Stimulated activated CD8-positive, alpha-beta memory T cell treated with anti-CD3 and anti-CD28 coated beads, Interleukin-15, amount 100 ng/mL, for 48 hours (primary cell): ENCODE measurements at places on chromosomes 12 and 14.

- no peak for DNase-seq
These were observed 312.3 kb upstream of the DIO2 start for GRCh38 chr14:80523518-80524117.

GRCh38 chr12:10735428-10735827 is 12.3 kb upstream of the YBX3 start:
- DNase-seq = no peak

DNA sequence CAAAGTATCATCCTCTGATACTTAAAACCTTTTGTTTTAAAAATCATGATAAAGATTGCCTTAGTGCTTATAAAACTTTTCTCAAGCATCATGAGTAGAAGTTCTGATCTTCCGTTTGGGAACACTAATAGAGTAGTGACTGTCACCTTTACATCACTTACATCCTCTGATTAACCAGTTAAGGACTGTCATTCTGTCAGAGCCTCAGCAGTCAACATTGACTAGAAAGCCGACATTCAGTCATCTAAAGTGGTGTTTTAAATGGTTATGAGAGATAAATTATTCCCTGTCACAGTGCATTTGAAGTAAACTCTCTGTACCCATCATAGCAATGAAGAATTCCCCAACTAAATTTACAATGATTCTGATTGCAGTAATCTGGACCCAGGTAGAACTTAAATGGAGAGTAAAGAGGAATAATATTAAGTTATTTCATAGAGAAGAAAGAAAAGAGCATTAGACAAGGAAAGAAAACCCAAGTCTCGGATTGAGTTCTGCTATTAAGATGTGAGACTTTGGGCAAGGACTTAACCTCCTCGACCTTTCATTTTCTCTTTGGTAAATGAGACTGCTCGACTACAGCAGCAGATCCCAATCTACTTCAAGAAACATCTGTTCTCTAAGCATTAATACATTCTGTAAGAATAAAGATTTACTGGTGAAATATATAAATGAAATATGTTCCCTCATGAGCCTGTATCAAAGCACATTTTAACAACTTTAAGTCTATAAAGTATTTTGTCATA is 563.9 kb upstream of the LMO3 start:
- DNase-seq = no peak

DNA sequence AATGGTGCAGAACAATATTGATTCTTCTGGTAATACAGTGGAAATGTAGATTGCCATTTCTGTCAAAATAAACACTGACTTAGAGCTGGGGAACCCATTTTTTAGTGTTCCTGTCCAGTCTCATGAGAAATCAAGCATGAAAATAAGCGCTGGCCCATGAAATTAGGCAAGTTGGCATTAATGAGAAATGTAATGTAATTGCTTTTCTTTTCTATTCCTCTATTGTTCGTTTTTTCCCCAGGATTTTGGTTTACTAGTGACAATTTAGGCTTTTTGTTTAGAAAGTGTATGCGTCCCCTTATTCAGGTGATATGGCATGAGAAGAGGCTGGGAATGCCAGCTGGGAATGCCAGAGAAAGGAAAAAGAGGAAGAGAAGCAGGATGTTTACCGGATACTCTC is 64.4 kb upstream of the KICS2 start:
- no peak for DNase-seq

GRCh38 chr14:73859145-73859544 is 7.5 kb downstream of the PTGR2 start:
- DNase-seq = no peak

DNA sequence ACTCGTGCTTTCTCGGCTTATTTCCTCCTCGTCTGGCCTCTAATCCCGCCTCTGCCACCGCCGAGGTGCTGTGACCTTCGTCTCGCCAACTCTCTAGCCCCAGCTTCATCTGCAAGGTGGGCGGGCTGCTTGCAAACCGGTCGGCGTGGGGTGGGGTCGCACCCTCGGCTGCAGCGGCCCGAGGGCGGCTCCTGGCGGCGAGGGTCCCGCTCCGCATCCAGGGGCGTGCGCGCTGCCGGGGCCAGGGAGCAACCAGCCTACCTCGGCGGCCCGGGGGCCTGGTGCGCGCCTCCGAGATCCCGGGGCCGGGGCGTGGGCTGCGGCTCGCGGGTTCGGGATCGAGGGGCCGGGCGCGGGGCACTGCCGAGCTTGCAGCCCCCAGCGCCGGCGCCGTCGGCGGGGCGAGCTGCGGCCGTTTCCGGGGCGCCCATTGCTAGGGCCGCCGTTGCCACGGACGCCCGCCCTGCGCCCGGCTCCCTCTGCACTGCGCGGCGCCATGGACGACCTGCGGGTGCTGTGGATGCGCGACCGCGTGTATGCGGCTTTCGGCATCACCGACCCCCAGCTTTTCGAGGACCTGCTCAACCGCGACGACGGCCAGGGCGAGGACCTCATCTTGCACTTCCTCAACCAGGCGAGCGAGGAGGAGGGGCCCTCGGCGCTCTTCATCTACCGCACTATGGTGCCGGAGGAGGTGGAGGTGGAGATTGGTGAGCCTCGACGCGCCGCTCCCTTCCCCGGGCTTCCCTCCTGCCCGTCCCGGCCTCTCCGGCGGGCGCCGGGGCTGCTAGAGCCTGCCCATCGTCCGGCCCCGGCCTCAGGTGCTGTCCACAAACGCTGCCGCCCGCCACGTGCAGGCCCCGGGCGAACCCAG is at the start of gene DNAH10:
Gene DNAH10, plus strand, starts transcription at position 461 of the 874 bp plus-strand sequence. Its CDS starts 36 bp downstream, at position 497.
- peak; percentile 22 for DNase-seq

GRCh38 chr12:71536279-71536938 is 96.8 kb downstream of the LGR5 start:
- no peak for DNase-seq

DNA sequence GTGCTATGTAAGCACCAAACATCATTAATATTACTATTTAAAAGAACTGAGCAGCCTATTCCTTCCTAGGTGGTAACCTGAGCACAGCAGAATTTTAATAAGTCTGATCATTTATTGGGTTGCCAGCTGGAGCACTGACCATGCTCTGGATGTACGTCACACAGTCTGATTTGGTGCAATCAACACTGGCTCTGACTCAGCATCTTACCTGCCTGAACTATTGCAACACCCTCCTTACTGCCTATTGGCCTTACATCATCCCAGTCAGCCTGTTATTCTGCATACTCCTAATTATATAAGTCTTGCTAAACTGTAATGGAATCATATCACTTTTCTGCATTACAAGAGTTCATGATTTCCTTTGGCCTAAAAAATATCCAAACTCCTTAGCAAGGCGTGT is 149.7 kb downstream of the PTPRO start:
- no peak for DNase-seq

GRCh38 chr14:20397511-20397910 is 15.8 kb downstream of the TEP1 start:
- DNase-seq = no peak

DNA sequence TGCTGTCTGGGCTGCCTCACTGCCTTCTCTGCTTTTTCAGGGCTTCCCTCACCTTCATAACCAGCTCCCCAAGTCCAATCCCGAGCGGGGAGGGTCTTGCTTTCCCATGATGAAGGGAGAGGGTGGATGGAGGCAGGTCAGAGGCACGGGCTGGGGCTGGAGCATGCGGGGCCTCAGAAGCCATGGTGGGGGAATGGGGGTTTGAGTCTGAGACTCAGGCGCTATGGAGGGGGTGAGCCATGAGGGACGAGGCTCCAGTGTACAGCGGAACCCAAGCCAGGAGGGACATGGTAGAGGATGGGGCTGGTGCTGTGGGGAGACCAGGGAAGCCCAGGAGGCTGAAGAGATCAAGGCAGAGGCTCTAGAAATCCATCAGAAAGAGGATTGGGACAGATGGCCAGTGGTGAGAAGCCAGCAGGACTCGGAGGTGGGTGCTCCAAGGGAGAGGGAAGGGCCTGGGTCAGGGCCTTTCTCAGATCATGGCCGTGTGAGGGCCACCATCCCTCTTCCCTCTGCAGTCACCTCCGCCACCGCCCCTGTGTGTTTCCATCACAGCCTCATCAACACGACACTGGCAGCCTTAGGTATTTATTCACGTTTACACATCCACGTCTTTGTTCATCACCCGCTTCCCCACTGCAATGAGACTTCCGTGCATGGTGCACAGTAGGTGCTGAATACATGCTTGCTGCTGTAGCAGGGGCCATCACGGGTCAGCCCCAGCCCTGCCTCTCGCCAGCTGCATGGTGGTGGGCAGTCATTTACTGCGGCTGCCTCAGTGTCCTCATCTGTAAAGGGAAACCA is 144.7 kb downstream of the ADGRD1 start:
- no peak for DNase-seq

GRCh38 chr12:95204141-95204866 is 13.0 kb downstream of the FGD6 start:
- DNase-seq = no peak

- DNase-seq = no peak
These were observed 358.6 kb downstream of the DUSP6 start for GRCh38 chr12:88993651-88994050.

GRCh38 chr14:59215322-59215721 is 26.9 kb downstream of the DAAM1 start:
- DNase-seq = no peak

GRCh38 chr14:104749111-104749649 is 3.8 kb upstream of the SIVA1 start:
- DNase-seq = no peak

DNA sequence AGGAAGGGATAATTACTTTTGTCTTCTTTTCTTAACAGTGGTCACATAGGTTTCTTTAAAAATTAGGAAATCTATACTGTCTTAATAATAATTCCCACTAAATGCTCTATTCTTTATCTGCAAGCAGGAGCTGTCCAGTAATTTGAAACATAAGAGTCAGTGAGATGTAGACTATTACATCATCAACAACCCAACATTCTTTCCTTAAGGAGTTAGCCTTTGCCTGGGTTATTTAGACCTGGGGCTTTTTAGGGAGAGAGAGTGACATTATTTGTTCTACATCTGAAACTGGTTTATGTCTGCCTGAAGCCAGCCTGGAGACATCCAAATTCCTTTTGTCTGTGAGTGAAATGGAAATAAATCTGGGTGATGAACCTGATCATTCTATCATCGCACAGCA is 294.4 kb downstream of the TMTC2 start:
- no peak for DNase-seq

GRCh38 chr12:25707056-25707455 is 154.0 kb upstream of the LMNTD1 start:
- no peak for DNase-seq

DNA sequence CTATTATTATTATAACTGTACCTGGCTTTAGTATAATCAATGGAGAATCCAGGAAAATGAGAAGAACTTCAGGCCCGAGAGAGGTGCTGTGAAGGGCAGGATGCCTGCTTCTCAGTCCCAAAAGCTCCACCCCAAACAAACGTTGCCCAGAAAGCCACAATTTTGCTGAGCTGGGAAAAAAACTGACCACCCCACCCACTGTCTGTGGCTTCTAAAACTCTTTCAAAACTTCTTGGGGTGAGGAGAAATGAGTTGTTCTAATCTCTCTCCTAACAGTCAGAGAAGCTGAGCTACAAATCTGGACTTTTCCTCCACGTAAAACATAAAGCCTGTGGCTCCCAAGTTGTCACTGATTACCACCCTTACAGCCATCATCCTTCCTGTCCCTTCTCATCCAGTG is 13.4 kb downstream of the VDR start:
- DNase-seq = no peak

- no peak for DNase-seq
These were observed 14.3 kb upstream of the ZFP36L1 start for GRCh38 chr14:68807148-68807600.

DNA sequence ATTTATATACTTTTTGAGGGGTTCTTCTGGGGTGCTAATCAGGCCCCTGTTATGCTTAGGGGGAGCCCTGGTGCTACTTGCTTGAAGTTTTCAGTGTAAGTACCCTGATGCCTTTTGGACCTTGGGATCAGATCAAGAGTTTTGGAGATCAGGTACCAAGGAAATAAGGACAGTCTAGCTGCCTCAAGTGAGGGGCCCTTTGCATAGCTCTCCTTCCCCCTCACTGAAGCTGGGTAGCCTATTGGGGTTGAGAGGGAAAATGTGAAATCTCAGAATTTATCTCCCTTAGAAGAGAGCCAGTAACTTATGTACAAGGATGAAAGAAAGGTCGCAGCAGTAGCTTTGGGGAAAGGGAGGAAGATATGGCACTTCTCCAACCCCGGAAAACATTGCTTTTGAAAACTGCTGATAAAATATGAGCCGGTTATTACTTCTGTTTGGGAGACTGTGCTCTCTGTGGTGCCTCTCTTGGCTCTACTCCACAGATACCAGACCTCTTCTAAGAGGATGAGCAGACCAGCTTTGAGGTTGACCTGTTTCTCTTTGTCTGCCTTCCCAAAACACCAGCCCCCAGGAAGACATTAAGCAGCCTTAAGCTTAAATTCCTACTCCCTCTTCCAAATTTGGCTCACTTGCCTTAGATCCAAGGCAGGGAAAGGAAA is 8.8 kb upstream of the AMHR2 start:
- no peak for DNase-seq

DNA sequence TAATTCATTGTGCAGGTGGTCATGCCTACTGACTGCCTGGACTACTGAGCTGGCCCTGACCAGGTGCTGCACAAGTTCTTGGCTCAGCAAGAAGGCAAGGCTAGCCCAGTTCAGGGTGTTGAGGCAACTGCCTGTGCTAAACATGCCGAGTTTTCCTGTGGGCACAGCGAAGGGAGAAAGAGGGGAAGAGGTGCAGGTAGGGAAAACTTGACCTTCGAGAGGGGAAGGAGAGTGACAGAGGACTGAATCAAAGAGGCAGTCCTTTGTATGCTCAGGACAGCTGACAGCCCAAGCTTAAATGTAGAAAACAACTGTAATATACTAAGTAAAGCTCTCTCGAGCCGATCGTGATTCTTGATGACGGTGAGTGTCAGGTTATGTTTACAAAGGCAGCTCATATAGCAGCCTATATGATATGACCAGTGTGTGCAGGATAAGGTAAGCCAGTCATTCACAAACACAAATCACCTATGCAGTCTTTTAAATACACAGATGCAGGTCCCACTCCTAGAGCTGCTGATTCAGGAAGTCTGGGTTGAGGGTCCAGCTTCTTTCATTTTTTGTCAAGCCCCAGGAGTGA is 2.6 kb downstream of the IRAK3 start:
- DNase-seq = no peak

- DNase-seq = peak; percentile 94
These were observed at the start of gene PAPOLA for GRCh38 chr14:96501740-96502620. PAPOLA (plus strand) TSS chr14:96502382; CDS start chr14:96502593, 211 bp downstream.

DNA sequence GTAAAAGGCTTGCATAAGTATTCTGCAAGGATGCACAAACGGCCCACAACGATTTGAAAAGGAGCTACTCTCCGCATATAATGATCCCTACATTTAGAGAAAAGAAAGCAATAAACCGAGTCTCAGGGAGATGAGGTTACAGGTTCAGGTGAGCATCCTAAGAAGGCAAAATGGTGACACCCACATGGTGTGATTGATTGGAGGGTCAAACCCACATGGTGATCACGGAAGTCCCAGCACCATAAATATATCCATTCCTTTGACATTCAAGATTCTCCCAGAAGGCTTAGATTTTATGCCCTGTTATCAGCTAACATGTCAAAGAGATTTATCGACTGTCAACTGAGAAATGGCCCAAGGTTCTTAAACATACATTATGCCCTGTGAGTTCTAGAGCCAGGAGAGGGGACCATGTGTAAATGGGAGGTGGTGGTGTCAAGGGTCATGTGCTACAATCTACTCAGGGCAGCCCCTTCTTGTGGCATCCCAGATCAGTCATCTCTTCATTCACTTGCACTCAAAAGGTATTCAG is 282.2 kb downstream of the EMP1 start:
- no peak for DNase-seq

GRCh38 chr12:49887536-49888401 is 15.9 kb downstream of the FAIM2 start:
- no peak for DNase-seq
